Jurkat, Clone E6-1 (cell line): ENCODE measurements at places on chromosomes 16 and 17.

DNA sequence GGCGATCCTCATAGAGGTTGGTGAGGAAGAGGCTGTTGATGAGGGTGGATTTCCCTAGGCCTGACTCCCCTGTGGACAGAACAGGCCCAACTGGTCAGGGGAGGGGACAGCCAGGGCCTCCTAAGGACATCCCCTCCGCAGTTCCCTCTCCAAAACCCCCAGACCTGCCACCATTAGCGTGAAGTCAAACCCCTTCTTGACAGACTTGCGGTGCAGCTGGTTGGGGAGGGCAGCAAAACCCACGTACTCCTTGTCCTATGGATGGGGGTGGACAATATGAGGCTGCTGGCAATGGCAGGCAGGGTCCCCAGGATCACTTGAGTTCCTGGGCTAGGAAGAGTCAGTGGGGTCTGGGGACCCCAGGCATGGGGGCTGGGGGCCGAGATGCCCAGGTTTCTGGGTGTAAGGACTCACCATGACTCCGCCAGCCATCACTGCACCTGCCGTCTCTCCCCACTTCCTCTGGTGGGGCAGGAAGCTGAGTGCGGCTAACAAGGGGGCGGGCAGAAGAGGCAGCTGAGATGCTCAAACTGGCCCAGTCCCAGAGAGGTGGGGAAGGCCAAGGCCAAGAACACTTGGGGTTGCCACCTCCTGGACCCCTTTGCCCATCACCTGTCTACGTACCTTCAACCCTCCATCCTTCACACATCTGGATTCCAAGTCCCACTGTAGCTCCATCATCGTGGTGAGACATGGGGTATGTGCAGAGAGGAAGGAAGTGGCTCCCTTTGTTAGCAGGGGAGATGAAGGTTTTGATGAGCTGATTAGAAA is at the start of gene SEPTIN1:
Gene SEPTIN1, minus strand, starts transcription at position 451 of the 771 bp plus-strand sequence. Its CDS starts 19 bp downstream, at position 432.
- DNase-seq = peak; percentile 89

- peak; percentile 66 for DNase-seq
These were observed 338.5 kb downstream of the PMP22 start for GRCh38 chr17:14926526-14927122.

DNA sequence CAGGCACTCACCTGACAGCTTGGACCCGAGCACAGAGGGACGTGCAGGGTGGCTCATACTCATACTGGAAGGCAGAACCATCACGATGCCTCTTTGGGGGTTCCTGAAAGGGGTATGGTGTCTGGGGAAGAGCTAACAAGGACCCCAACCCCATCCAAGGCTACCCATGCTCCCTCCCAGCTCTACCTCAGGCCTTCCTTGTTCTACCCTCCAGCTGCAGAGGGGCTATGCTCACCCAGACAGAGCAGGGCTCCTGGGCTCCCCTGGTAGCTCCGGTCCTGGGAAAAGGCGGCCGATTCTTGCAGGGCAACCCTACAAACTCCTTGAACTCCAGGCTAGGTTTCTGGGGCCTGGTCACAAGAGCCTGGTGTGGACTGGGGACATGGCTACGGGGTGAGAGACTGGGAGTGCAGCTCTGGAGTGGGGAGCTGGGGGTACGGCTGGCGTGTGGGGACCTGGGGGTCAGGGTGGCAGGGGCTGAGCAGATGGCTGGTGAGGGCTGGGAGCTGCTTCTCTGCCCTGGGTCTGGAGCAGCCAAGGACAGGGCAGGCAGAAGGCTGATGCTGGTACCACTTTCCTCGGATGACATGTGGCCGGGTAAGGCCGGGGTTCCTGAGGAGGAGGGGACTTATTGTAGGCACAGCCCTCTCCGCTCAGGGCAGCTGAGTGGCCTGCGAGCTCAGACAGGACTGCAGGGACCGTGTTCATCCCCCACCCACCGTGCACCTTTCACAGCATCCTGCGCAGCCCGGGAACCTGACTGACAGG is 2.1 kb downstream of the ACD start:
- DNase-seq = no peak

DNA sequence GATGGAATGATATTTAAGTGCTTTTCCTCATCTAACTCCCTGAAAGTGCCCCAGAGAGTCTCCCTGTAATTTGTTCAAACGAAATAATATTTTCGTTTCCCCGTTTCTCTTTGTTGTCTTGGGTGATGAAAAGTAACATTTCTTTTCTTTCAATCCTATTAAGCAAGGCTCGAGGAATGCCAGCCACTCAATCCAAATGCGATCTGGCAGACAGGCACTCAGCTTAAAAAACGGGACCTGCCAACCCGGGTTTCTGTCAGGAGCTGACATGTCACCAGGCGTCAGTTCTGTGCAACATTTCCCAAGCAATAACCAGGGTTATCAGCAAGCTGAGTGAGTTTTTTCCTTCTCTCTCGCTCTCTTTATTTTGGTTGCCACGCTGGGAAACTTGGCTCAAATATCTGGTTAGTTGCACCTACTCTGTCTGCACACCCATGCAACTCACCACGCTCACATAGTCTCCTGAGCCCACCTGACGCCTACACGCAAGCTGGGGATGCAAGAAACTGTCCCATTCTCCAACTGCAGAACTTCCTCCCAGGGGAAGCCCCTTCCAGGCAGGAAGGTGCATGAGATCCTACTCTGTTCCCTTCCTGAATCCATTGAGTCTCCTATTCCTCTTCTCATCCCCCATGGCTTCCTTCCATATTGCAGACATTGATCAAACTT is 208.2 kb downstream of the C16orf78 start:
- no peak for DNase-seq

DNA sequence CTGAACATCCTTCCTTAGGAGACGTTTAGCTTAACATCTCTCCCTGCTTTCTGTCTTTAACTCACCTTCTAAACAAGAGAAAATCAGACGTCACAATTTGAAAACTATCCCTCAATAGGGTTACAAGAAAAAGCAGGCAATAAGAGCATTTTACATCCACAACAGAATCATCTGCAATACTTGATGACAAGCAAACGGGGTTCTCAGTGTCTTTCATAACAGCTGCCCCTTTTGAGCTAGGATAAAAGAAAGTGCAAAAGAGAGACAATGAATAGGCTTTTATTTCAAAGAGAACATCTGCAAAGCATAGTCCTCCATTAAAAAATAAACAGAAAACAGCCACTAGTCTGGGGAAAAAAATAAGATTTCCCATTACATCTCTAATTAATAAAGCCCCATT is 13.2 kb downstream of the XYLT1 start:
- no peak for DNase-seq

- peak; percentile 25 for DNase-seq
These were observed 38.4 kb downstream of the UTP18 start for GRCh38 chr17:51298508-51299371.

DNA sequence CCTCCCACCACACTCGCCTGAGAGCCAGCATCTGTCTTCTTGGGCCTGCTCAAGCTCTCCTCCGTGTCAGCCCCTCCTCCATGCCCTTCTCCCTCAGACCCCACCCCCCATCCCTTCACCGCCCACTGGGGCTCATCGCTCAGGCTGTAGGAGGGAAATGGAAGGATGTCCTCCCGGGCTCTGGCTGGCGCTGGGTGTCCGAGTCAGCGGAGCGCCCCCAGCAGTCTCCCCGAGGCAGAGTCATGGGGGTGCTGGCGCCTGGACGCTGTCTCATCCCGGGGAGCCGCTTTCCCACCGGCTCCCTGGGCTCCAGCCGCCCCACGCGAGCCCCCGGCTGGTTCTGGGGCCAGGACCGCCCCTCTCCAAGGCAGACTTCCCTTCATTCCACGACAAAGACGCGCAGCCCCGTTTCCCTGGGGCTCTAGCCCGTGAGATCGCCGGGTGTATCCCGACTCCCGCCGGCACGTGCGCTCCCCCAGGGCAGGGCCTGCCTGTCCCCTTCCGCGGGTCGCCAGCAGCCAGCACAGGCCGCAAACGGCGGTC is 428 bp upstream of the ANTKMT start:
- peak; percentile 89 for DNase-seq

DNA sequence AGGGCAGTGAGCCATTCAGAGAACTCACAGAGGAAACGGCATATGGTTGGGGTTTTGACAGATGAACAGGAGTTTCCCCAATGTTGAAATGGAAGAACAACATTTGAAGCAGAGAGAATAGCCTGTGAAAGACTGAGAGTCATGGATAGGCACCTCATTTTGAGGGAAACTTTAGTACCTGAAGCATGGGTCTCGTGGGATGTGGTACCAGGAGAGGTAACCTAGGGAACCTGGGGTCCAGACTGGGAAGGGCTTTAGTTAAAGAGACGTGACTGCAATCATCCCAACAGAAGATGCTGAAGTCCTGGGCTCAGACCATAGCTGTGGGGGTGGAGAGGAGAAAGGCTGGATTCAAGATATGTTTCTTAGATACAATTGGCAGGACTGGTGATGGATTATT is 137.8 kb upstream of the CCL2 start:
- no peak for DNase-seq

GRCh38 chr17:51682115-51682514 is 421.8 kb downstream of the UTP18 start:
- DNase-seq = no peak

GRCh38 chr17:58315750-58316149 is 12.8 kb downstream of the TSPOAP1 start:
- DNase-seq = no peak
